Natural killer cell (primary cell): ENCODE measurements at places on chromosomes 7 and 10. TPM values are rescaled to one million over a fixed set of nuclear protein-coding genes. Genes with fewer than 3 reads are reported as not detected.

DNA sequence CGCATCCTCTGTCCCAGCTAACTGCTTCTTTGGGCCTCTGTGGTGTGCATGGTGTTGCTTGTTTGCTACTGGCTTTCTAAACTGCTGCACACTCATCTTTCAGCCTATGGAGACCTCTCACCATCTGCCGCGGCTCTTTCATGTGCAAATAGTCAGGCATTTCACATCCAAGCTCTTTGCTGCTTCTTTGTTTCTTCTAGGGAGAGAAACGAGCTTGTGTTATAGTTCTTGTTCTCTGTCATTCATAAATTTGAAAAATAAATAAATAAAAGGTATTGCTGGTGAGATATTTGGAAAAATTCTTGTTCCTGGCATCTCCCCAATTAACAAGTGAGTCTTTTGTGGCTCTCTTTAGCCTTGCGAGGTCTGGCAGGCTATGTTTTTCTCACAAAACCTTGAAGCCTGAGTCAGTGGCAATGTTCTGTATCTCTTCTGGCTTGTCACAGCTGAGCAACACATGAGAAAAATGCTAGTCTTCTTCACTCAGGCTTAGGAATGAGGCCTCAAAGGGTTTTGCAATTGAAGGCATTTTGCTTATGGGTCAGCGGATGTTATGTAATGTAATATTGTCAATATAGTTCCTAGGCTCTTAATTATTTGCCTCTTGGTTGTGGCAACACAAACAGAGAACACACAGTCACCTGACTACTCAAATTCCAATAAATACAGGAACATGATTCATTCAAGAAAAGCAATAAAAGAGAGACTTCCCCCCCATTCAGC, 274.0 kb downstream of the FRMD4A start:
- DNase-seq: no peak

DNA sequence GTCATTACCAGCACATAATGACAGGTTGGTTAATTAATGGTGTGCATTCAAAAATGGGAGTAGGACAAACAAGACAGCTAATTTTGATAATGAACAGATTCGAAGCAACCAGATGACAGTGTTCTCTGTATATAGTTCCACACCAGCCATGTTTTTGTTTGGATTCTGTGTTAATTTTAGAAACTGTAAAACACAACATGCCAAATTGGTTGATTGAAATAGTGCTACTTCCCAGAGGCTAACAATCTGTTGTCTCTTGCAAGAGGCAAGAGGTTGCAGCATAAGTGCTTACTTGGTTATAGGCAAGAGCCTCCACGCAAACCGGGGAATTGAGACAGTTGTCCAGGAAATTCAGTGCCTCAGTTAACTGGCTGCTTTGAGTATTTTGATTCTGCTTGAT, 170.2 kb upstream of the HABP2 start:
- peak; percentile 8 for DNase-seq

The SPDYE5 gene
- not detected for total RNA-seq

DNA sequence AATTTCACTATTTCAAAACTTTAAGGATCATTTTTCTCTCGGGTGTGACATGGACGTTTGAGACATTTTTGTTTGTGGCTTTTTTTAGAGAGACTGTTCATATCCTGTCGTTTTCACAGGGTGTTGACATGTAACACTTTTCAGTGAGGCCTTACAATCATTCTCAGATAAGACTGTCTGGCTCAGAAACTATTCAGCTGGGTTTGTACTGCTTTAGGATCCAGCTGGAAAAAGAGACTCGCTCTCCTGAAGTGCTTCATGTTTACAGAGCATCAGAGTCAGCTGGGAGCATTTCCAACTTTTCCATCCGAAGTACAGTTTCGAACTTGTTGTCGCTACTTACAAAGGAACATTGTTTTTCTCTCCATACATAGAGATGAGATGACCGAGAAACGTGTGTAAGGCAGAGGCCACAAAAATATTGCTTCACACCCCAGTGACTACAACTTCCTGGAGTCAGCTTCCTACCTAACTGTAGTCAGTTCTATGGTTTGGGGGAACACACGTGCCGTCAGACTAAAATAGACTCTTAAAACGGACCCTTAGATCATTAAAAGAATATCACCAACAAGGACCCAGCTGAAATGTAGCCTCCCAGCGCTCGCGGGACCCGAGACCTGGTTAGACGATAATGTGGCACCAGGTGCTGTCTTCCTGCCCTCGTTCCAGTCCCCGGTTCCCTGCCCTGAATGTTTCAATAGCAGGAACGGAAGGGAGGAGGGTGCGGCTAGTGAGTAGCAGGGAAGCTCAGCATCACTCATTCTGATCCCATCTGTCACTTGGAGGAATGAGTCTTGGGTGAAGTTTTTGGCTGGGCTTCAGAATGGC, 78.0 kb downstream of the MKI67 start:
- no peak for DNase-seq

DNA sequence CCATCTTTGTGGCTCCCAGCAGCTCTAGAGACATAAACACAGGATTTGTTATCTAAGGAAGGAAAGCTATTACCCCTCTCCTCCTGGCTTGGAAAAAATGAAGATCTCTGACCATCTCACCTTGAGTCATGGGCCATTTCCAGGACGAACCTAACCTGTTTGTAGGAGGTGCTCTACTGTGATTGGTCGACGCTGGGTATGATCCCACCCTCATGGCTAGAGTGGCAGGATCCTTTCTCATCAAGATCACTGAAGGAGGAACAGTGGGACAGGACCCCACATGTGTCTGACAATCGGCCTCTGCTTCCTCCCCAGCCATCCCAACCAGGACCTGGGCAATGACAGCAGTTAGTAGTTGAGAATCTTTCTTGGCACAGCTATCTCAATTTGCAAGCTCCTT, 144.1 kb downstream of the EMX2 start:
- no peak for DNase-seq
